Central memory CD8-positive, alpha-beta T cell (primary cell): ENCODE measurements at places on chromosomes 12 and 14.

- DNase-seq = no peak
Measured at GRCh38 chr14:67387195-67387594, 24.8 kb downstream of the PLEK2 start.

GRCh38 chr14:104090071-104090748, 4.7 kb downstream of the ASPG start:
- no peak for DNase-seq

DNA sequence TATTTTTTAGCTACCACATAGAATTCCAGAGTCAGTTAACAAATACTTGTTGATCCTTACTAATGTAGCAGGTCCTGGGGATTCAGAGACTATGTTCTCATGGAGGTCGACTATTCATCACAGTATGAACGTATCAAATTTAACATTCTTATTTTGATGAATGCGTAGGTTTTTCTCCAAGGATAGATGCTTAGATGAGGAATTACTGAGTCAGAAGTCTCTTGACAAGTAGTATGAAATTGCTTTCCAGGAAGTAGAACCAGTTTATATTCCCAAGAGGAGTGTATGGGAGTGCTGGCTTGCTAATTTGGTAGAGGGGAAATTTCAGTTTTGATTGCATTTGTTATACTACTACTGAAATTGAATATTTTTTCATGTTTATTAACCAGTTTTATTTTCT, 42.8 kb upstream of the CRADD start:
- no peak for DNase-seq

DNA sequence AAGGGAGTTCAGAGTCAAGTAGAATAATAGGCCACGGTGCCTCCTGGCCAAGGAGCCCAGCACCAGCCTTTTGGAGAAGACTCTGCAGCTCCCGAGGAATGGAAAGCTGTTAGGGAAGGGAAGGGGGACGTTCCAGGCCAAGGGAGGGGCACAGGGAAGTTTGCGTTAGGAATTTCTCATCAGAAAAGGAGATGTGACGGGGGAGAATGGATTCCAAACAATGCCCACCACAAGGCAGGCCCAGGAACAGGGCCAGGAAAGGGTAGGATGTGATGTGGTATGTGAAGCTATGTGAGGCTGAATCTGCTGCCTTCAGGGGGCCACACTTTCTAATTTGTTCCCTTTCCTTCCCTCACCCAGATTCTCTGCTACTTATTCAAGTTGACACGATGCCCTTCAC, 46.0 kb downstream of the DGLUCY start:
- DNase-seq = no peak

GRCh38 chr12:43210485-43211192, 341.4 kb downstream of the ADAMTS20 start:
- DNase-seq = no peak
